ENCODE measurements at places on chromosomes 1 and 21.

GRCh38 chr1:56068908-56069307 is 510.5 kb downstream of the PLPP3 start:
- DNase-seq: peak; percentile 43

DNA sequence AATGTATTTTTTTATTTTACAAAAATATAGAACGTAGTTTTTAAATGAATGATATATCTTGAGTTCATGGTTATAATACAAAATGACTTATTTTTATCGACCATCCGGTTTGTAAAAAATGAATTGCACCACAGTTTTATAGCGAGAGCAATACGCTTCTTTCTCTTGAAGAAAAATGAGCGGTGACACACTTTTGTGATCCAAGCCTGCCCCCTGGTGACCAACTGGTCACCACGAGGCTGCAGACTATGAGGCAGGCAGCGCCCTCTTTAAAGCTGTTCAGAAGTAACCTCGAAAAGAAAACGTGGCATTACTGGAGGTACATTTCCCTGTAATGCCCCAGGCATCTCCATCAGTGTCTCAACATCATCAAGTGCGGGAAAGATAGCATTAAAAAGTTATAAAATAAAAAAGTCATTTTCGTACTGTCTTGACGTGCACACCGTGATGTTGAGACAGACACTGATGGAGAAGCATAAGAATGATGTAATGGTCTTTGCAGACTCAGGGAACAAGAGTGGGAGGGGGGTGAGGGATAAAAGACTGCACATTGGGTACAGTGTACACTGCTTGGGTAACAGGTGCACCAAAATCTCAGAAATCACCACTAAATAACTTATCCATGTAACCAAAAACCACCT is 734.2 kb upstream of the ADAMTS5 start:
- peak; percentile 79 for DNase-seq

DNA sequence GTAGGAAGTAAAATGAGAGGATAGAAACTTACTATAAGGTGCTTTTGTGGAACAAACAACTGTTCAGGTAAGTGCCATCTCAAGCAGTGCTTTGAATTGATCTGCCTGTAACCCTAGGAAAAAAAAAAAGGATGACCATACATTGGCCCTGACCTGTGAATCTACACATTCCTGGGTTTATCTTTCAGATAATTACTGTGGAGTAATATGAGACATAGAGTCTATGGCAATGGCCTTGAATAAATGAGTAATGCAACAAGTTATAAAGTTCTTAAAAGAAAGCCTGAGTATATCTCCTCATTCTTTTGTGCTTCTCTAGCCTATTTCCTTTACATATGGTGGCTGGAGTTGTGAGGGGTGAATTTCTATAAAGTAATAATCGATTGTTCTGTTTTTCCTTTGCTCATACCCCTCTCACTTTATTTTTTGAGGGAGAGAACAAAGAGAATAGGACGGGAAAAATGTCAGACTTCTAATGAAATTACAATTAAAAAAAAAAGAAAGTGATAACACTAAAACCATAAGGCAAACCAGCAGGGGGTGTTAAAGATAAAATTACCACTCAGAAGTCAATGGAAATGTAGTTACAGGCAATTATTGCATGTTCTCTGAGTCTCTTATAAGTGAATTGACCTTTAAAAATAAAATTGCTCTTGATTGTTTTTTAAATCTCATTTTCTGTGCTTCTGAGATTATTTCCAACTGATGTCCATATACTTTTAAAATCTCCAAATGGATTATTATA is 12.4 kb upstream of the ATP1A1 start:
- DNase-seq: peak; percentile 52

- peak; percentile 91 for DNase-seq
Measured at GRCh38 chr1:51636764-51637522, 20.1 kb downstream of the OSBPL9 start.

- no peak for DNase-seq
Measured at GRCh38 chr1:31782421-31783410, 18.6 kb upstream of the ADGRB2 start.

DNA sequence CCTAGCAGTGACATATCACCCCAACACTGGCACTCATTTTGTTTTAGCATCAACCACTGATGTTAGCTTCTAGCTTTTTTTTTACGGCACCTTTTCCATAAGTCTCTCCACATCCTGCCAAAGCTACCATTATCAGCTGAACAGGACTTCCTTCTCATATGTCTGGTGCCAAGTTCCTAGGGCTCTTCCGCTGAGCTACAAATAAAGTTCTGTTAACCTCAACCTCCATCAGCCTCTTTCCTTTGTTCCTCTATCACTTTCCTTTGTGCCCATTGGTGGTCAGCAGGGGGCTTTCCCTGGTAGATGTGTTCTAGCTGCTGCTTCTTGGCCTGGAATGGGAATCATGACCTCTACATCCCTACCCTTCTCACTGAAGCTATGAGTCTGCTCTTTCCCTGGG is 163.8 kb downstream of the FAF1 start:
- no peak for DNase-seq

DNA sequence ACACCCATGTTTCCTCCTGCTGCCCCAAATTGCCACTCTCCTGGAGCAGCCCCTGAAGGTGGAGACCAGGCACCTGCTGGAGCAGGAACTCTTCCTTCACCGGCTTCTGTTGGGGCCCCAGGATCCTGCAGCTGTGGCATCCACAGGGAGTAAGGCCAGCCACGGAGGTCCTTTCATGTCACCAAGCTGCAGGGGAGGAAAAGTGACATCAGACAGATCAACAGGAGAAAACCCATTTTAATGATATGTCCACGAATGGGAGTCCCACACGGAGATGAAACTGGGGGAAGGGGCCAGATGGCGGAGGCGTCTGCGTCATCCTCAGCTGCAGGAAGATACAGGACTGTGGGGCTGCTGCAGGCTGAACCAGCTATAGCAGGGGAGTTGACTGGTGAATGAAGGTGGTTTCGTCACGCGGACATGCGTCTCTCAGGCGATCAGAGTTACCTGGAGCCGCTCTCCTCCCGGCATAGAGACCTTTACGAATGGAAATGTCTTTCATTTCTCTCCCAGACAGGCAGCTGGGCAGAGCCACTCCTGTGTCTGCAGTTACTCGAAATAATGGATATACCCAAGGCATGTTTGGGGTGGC is 9.9 kb downstream of the TP73 start:
- DNase-seq: no peak

GRCh38 chr1:202247104-202247503 is 53.5 kb downstream of the LGR6 start:
- no peak for DNase-seq

- DNase-seq: no peak
Measured at GRCh38 chr1:157596384-157596783, 1.5 kb downstream of the FCRL4 start.

GRCh38 chr1:29406814-29407213 is 170.5 kb downstream of the PTPRU start:
- DNase-seq: no peak

DNA sequence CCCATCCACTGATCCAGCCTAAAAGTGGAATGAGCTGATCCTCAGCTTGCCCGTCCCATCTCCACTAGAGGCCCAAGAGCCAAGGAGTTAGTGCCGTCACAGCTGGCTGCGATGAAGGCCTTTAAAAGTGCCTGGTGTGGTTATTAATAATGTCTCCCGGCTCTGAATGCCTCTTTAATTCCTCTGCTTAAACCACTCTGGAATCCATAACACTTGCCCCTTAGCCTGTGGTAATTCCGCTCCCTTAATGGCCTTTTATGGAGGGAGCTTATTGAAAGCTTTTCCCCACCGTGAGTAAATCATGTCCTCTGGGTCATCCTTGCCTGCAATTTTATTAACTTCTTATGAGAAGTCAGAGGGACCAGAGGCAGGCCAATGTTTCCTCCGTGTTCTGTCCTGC is 55.4 kb downstream of the UBIAD1 start:
- no peak for DNase-seq

DNA sequence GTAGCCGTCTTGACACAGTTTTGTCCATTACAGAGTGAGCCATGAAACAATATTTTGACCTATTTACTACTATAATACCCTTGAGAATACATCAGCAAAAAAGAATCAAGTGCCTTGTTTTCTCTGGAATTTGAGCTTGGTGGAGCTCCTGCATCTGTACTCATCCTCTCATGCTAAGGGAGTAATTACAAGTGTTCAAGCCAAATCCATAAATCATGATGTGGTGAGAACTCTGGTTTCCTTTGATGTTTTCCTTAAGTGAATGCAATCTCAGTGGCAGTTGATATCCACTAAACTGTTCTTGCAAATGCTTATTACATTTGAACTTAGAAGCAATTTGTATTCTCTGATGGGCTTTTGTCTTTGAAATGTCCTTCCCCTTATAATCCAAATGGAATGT is 824.6 kb upstream of the TMPRSS15 start:
- no peak for DNase-seq

DNA sequence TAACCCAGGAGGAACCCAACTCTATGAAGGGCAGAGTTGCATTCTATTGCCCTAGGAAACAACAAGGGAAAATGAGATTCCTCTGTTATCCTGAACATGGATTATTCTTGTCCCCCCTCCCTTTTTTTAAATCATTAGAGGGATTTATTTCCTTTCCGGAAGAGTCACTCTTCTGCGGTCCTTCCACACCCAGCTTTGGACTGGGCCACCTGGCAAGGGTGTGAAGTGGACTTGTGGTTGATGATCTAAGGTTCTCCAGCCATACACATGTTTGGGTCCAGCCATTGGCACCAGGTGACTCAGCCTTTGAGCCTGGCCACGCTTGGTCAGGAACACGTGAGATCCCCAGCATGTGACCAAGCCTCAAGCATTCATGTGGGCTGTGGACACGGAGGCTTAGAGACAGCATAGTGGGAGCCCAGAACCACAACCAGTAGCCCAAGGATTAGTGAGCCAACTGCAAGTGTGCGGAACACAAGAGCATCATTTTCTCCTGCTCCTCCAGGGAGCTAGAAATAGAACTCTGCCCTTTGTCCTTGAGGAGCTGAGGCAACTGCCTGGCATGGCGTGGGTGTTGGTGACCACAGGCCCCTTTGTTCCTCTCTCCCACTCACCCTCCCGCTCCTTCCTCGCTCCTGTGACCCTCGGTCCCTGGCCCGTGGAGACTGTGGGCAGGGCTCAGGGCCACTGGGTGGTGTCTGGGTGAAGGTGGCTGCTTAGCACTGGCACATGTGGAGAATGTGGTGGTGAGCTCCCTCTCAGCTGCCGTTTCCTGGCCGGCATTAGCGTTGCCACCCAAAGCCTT is 50.1 kb downstream of the NENF start:
- DNase-seq: no peak

GRCh38 chr1:204909109-204909508 is 38.4 kb downstream of the NFASC start:
- DNase-seq: peak; percentile 14

GRCh38 chr1:199362996-199363395 is 664.5 kb upstream of the NR5A2 start:
- DNase-seq: no peak

DNA sequence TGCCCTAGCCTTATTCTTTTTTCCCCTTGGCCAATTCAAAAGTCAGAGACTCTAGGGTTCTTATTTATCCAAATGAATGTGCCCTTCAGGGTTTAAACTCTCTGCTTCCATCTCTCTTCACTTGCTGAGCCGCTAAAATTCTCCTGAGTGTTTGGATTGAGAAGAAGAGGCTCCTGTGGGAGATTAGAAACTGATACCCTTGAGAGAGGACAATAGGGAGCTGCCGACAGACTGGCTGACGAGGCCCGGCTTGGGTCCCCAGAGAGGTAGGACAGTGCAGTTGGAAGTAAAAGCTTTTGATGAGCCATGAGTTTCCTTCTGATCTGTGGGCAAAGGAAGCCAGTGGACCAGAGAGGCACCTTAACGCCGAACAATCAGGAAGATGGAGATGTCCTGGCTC is 41.3 kb upstream of the UBE2U start:
- no peak for DNase-seq

DNA sequence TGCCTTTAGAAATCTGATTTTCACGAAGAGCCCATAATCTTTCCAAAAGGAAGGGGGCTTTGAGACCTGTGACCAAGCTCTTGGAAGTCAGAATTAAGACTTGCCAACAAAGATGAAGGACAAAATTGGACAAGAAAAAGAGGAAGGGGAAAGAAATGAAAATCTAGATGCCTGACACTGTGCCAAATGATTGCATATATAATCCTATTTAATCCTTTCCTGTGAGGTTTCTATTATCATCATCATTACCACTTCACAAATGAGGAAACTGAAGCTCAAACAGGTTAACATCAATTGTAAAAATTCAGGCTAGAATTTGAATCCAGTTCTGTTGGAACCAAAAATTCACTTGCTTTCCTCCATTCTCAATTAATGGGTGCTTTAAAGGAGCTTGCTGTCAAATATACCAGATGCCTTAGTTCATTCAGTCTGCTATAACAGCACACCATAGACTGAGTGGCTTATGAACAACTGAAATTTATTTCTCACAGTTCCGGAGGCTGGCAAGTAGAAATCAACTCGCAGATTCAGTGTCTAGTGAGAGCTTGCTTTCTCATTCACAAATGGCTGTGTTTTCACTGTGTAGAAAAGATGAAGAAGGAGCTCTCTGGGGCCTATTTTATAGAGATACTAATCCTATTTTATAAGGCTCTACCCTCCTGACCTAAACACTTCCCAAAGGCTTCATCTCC is 197.5 kb upstream of the ST6GALNAC5 start:
- no peak for DNase-seq

DNA sequence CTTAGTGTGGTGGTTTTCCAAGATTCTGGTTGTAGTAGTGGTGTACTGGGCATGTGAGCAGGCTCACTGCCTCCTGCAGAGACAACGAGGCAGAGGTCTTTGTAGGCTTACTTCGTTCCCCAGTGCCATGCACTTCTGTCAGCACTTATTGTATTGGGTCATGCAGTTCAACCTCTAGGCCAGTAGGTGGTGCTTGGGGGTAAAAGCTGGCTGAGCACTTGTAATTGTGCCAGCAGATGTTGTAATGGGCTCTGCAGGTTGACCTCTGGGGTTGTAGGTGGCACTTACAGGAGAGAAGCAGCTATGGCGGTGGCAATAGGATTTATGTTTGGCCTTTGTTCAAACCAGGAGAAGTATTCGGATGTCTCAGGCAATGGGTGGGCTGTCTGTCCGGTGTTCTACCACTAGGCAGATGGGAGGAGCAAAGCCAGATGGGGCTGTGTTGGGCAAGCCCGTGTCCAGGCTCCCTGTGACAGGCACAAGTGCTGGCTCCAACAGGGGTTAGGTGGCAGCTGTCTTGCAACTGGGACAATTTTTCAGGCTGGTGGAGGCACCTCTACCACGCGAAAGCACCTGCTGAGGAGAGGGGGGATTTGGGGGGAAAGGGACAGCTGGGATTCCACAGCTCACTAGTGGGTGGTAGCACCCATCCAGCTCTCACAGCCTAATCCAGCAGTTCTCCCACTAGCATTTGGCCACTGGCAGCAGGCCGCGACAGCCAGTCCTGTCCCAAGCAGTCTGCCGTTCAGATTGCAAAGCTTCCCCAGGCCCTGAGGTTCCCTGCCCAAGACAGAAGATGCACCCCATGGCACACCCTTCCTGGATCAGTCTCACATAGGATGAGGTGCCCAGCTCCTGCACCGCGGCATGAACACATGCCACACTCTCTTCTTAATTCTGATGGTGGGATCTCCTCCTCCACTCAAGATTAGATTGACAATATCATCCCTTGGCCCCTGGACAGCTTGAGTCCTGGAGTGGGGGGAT is 274.5 kb downstream of the CTH start:
- peak; percentile 58 for DNase-seq

DNA sequence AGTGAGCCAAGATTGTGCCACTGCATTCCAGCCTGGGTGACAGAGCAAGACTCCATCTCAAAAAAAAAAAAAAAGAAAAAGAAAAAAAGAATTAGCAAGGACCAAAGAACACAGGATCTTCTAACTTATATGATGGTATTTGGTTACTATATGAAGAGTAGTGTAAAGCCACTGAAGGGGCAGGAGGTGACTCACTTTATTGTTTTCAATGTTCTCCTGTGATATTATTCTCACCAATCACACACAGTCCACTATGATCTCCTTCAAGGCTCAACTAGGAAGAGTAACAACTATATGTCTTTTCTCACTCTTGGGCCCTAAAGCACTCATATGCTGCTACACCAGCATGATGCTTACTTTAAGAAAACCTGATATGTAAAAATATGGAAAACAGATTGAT is 26.7 kb downstream of the RC3H1 start:
- no peak for DNase-seq
